GM04504 (cell line): ENCODE measurements at places on chromosomes 1 and 21.

DNA sequence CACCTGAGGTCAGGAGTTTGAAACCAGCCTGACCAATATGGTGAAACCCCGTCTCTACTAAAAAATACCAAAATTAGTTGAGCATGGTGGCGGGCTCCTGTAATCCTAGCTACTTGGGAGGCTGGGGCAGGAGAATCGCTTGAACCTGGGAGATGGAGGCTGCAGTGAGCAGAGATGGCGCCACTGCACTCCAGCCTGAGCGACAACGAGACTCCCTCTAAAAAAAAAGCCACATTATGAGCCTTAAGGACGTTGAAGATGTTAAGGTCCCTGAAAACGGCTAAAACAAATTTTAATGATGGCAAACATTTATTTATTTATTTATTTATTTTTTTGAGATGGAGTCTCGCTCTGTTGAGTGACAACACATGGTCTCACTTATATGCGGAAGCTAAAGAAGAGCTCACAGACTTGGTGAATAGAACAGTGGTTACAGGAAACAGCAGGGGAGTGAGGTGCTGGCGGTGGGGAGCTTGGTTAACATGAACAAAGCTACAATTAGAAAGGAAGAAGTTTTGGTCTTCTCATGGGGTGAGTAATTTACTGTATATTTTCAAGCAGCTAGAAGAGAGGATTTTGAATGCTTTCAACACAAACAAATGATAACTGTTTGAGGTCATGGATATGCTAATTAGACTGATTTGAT lies 47.1 kb downstream of the TCP10L start:
- no peak for DNase-seq

- no peak for DNase-seq
These were observed 140.2 kb upstream of the RUNX1 start for GRCh38 chr21:35189077-35189863.

DNA sequence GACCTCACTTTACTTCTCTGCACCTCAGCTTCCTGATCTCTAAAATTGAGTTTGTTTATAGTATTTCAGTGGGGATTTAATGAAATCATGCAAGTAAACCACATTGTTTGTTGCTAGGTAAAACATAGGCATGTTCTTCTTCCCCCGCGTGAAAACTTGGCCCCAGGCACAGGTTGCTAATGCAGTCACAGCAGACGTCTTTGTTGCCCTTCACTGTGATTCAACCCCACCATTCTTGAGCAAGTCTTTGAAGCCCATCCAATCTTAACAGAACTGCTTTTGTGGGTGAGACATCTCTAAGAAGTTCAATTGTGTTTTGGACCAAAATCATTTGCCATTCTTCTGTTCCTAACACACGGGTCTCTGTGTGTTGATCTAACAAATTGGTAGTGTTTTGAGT lies 185.5 kb downstream of the ZNF281 start:
- DNase-seq, result no peak

DNA sequence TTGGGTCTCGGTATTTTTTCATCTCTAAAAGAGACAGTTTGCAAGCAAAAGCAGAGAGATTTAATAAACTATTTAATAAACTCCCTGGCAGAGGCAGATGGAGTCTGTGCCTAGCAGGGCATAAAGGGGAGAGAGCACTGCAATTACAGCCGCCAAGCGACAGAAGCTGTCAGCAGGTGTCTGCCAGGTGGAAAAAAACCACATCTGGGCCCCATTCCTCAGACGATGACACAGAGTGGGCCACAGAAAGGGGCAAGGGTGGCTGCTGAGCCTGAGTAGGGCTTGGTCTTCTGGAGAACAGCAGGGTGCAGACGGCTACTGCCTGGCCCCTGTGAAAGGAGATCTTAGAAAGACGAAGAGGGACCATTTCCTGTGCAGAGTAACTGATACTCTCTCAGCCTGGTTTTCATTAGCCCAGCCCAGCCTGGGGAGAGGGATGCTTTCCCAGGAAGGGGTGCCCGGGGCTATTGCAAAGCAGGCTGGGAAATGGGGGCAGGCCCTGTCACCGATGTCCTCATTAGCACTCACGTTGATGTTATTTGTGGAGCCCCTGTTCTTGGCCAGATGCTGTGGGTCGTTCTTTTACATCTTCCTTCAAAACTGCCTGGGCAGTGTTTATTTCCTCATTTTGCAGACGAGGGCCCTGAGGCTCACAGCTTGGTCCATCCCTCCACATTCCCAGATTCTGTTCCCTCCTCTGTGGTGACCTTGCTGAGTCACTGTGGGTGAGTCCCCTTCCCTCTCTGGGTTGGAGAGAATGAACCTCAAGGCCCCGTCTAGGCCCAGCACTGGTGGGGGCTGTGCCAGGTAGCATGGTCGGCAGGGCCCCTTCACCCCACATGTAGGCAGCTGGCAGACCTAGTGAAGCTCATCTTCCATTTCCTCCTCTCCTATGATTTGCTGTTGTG lies 472.7 kb downstream of the PTPRU start:
- peak; percentile 51 for DNase-seq

GRCh38 chr1:31617916-31618746 lies 642 bp downstream of the HCRTR1 start:
- DNase-seq, result no peak

GRCh38 chr1:40983286-40983685 lies 3.8 kb downstream of the CTPS1 start:
- DNase-seq, result no peak

DNA sequence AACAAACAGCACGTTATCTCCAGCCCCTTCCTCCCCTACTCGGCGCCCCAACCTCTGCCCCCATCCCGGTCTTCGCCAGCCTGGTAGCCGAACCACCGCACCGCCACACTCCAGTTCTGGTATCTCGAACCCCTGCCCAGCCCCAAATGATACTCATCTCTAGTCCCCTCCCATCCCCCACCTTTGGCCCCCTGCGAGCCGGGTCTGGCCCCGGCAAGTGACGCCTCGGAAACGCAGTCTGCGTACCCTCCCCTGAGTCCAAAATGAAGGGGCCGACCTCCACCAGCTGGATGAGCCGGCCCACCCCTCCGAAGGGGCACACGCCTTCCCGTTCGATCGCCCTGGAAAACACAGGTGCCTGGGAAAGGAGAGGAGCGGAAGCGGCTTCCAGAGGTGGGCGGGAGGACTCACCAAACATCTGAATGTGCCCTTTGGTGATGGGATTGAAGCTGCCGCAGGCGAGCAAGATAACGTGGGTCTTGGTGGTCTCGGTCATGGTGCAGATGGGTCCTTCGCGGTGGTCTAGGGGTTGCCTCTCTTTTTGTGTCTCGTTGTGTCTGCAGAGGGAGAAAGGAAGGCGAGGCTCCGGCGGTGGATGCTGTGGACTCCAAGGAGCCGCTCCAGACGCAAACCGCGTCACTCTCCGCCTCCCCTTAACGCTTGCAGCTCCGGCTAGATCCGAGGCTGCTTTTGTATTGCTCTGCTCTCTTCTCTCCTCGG lies at the start of gene NMNAT2:
NMNAT2 (minus strand) TSS at position 609 of the 720 bp plus-strand sequence; CDS start at position 496, 113 bp downstream.
- DNase-seq, result no peak
